Gastroesophageal sphincter (tissue), 4 donors: ENCODE measurements at places on chromosomes 6 and 20. TPM values are rescaled to one million over a fixed set of nuclear protein-coding genes. Genes with fewer than 3 reads are reported as not detected.

The IPCEF1 gene
- 0.27 TPM for total RNA-seq

The GJA10 gene
- not detected for total RNA-seq

DNA sequence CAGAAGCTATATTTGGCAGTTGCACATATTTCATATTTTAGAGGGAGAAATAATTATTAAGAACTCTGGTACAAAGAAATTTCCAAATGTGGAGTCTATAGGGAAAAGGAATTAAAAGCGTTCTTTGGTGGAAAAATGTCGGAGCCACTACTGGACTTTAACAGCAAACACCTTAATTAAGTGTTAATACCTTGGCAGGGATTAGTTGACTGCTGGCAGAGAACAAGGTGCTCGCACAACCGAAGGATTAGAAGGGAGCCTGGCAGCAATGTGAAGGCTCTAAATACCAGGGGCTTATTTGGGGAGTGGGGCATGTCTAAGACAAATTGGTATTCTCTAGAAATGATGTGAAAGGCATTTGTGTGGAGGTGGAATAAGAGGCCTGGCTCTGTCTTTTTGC is 98.9 kb downstream of the PAK5 start:
- ATAC-seq: no peak

- ATAC-seq: no peak
Observed at GRCh38 chr6:25010902-25011625, 75.3 kb upstream of the RIPOR2 start.
